ENCODE measurements at places on chromosomes 1 and 21.

DNA sequence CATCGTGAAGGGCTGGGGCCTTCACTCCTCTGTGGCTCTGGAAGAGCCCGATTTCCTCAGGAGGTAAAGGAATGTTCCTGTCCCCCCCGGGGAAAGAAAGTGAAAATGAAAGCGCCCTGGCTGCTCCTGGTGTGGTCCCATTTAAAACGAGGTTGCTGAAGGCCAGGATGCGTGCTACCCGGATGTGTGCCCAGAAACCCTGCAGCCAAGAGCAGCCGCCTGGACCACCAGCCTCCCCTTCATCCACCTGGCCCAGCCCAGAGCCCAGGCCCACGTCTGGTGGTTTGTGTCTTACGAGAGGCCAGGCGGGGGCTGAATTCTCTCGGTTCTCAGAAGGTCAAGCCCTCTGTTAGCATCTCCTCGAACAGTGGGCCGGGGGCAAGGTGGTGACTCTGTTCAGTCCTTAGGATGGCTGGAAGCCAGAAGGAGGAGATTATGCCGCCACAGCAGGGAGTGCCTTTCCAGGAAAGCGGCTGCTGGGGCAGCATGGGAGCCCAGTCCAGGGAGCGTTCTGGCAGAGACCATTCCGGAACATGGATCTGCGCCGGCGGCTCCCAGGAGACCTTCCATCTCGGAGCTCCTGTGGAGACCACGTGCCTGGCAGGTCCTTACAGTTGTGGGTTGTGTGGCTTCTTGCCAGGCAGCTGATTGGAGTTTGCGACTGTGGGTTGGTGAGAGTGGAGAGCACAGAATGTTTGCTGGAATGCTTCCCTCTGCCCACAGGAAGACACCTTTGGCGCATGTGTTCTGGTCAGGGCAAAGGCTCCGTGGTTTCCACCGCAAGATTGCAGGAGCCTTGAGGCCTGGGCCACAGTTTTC is 1.4 kb downstream of the GUK1 start:
- no peak for DNase-seq

GRCh38 chr1:51549016-51549619 is 30.1 kb upstream of the EPS15 start:
- DNase-seq: no peak

- peak; percentile 27 for DNase-seq
These were observed 3.9 kb upstream of the CDC42 start for GRCh38 chr1:22048351-22049192.

- DNase-seq: peak; percentile 44
These were observed 147.8 kb downstream of the TOMM20 start for GRCh38 chr1:234980645-234981396.
